ENCODE measurements at places on chromosomes 3 and 15.

DNA sequence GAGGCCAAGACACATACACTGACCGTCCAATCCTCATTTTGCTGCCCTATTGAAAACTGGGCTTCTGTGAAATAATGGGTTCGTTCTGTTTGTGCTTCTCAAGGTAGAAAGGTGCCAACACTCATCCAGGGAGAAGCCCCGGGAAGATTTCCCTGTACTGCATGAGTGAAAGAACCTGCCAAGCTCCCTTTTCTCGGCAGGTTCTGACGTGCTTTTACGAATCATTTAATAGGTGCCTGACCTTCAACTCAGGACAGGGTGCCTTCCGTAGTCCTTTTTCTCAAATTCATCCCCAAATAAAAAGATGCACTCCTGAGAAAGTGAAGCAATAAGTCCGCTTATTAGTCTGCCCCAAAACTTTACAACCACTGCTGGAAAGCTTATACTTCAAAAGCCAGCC lies 64.2 kb downstream of the B3GNT5 start:
- no peak for DNase-seq

DNA sequence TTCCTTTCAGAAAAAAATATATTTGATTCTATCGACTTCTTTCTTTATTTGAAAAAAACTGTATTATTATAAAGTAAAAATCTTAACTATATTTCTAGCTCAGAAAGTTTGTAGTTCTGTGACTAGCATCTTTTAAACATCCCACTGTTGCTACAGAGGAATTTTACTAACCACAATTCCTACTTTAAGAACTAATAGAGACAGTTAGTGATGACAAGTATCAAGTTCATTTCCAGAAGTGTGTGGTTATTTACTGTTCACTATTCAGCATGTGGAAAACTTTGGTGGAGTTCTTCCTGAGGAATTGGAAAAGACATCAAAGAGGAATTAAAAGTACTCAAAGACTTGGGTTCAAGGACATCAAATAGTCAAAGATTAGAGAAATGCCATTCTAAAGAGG lies 524.1 kb upstream of the CBLB start:
- no peak for DNase-seq

DNA sequence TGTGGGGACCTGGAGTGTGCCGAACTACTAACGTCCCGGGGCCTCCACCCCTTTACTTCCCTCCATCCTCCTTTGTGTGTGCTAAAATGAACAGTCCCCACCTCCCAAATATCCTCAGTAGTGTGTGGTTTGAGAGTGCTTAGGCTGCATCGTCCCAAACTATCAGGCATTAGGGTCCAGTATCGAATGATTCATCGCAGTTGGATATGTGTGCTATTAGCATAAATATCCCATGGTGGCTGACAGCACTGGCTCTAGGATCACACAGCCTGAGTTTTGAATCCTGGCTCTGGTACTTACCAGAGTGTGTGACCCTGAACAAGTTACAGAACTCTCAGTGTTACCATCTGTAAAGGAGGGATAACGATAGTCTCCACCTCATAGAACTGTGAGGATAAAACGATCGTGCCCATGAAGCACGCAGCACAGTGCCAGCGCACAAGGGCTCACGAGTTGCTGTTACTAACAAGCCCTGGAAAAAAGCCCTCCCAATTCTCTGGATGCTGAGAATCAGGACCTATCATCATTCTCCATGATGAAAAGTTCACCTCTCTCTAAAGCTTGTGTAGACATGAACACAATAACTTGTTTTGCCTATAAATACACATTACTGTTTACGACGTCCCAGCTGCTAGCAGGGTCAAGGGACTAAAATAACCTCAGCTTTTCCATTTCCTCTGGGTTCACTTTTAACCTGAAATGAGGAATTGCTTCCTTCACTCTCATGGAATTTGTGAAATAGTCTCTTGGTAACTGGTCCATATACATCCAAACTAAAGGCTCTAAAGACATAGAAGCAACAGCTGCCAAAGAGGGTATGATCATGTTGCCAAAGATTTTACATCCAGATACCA lies 51.0 kb downstream of the VGLL4 start:
- no peak for DNase-seq

- DNase-seq, result no peak
Measured at GRCh38 chr3:61875976-61876671, 314.8 kb downstream of the PTPRG start.

DNA sequence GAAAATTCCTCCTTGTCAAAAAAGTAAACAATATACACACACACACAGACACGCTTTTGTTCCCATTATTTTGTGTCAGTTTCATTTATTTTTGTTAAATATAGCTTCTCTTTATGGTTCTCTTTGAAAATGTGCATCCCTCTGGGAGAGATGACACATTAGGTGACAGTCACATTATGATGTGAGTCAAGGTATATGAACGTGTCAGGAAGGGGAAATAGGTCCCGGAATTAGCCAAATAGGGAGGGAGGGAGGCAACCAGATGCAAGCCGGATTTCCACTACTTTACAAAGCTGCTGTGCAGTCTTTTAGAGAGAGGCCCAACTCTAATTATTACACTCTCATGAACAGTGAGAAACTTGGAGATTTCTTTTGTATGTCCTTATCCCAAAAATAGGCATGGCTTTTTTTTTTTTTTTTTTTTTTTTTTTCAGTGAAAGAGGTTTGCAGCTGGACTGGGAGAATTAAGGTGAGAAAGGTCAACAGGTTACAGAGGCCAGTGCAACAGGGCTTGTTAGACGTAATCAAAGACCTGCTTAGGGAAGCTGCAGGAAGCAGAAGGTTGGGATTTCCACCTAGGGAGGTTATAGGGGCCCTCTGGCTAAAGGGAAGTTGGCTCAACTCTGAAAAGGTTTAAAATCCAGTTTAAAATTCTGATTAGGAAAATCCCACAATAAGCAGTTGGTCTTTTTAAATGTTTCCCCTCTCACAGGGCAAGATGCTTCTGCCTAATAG lies 240.5 kb upstream of the UBE2E1 start:
- no peak for DNase-seq
